ENCODE measurements at places on chromosomes 2 and 18. TPM values are rescaled to one million over a fixed set of nuclear protein-coding genes. Genes with fewer than 3 reads are reported as not detected.

DNA sequence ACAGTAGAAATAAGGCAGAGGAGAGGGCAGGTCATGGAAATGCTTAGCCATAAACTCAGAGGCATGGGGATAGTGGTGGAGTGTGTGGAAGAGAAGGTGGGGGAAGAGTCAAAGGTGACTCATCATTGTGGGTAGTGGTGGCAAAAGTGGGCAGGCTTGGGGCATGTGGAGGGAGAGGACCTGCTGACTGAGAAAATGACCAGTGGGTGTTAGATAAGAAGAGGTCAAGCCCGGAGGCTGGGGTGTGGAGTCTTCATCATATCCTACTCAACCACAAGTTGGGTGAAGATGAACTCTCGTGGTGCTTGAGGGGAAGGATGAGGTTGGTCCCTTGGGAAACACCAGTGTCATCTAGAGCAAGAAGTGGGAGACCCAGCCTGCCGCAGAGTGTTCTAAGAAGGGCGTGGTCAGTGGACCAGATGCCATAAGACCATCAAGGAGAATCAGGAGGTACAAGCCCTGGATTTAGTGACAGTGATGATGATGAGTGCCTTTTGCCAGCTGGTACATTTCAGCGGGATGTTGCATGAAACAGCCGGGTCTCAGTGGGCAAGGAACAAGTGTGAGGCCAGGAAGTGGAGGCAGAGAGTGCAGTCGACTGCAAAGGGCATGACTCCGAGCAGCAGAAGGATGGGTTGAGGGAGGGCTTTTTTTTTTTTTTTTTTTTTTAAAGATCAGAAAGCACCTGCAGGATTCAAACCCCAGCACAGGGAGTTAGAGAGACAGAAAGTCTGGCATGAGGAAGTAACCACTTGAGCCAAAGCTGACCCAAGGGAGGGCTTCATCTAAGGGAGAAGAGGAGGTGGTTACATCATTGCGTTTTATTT lies 122.6 kb upstream of the SPRED2 start:
- no peak for DNase-seq

- no peak for DNase-seq
These were observed 923 bp downstream of the AMER3 start for GRCh38 chr2:130756053-130756873.

GRCh38 chr2:9970200-9971044 lies 18.9 kb downstream of the GRHL1 start:
- no peak for DNase-seq

DNA sequence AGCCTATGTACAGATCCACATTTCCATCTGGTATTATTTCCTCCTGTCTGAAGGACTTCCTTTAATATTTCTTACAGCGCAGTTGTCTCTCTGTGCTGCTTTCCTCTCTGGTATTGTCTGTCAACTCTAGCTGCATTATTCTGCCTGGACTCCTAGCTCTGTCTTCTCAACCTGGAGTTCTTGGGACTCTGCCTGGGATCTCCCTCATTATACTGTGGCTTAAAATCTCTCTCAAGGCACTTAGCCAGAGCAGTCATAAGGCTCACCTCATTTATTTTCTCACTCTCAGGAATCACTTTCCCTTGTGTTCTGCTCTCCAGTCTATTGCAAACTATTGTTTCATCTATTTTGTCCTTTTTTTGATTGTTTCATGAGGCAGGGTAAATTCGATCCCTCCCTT lies 850.4 kb downstream of the ERBB4 start:
- no peak for DNase-seq

Gene HOXD8
- 20.9 TPM for total RNA-seq

DNA sequence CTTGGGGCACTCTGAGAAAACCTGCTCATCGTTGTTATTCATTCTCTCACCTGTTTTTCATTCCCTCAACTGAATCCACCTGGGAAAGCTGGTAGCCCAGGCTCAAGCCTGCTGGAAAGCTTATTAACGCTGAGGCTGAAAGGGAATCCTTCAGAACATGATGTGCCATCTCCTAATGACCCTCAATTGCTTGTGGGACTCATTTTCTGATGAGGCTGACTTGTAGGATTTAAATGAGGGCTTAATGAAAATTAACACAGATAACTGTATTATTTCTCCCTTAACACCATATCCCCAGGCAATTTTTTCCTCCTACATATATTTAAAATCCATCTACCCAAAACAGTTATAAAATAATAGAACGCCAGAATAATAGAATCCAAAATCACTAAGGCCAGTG lies 162.7 kb upstream of the ACAA2 start:
- no peak for DNase-seq

GRCh38 chr2:194610297-194610696 lies 1046.7 kb upstream of the SLC39A10 start:
- DNase-seq, result no peak

All from dermis microvascular lymphatic vessel endothelial cell (primary cell).